ENCODE measurements at places on chromosomes 16 and 17.
A peak's percentile ranks its signal among the peaks of the same experiment; 100 is the strongest.

DNA sequence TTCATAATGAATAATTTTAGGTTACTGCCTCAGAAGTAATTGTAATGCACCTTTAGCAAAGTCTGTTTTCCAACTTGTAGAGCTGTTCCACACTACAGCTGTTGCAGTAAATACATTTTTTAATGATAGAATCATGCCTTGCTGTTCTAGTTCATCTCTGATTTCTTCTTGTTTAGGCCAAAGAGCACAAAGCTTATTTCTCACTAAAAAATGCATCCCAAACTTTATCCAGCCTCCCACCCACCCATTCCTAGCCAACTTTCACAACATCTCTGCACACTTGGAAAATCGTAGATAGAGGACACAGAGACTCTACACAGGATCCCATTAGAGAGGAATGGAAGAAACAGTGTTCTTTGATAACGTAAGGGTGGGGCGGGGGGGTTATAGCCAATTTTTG, 252.2 kb upstream of the DYNLRB2 start:
- DNase-seq, result no peak

DNA sequence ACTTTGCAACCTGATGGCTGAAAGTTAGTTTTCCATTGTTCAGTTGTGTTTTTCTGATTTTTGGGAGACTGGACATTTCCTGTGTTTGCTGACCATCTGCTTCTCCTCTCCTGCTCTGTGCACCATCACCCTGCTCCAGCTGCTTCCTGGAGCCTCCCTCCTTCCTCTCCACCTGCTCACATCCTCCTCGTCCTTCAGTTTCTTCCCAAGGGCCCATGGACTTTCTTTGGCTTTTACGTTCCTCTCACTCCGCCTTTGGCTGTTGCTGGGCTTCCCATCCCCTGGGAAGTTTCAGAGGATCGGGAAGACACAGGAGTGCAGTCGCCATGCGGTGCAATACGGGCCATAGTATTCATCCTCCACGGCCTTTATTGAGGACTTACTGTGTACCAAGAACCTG, 61.6 kb downstream of the TNFRSF13B start:
- DNase-seq, result no peak

- no peak for DNase-seq
Observed at GRCh38 chr16:30166202-30166902, 17.1 kb upstream of the CORO1A start.

- DNase-seq, result no peak
Observed at GRCh38 chr16:80114699-80115098, 426.1 kb upstream of the DYNLRB2 start.

- DNase-seq, result no peak
Observed at GRCh38 chr17:74429604-74430384, 2.1 kb upstream of the GPRC5C start.

DNA sequence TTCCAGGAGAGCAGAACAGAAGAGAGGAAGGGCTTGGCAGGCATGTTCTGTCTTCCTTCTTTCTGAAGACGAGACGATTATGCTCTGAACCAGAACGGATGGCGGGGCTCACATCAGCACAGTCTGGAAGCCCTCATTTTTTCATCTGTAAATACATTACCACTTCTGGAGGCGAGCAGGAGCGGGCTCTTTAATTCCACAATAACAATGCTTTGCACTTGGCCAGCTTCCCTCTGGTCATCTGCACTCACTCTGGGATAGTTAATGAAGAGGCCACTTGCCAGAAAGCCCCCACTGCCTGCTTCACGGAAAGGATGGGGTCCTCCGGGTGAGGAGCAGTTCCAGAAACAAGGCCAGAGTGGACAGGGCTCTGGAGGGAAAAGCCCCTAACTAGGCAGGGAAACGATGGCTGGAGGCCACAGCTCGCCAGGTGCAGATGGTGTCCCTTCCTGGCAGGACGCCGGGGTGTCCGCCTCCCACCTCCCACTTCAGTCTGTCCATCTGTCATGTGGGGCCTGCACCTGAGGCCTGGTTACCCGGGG, 13.1 kb upstream of the BCAR1 start:
- DNase-seq, result no peak

- DNase-seq, result no peak
Observed at GRCh38 chr17:50133769-50134099, 3.8 kb upstream of the SAMD14 start.

GRCh38 chr16:28217326-28217725, 5.6 kb upstream of the XPO6 start:
- DNase-seq, result no peak

DNA sequence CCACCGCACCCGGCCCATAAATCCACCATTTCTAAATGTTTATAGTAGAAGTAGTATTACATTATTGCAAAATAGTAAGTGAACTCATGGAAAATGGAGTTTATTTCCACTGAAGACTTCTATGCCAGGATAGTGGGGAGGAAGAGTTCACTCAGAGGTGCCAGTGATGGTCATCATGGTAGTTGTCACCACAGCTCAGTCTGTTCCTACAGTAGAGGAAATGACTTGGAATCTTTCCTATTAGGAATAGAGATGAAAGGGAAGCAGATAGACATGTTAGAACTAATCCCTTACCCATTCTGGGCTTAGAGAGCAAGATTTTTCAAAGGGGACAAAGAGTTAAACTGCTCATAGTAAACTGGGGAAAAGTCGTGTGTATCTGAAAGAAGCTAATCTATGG, 20.1 kb downstream of the MRPL45 start:
- no peak for DNase-seq

DNA sequence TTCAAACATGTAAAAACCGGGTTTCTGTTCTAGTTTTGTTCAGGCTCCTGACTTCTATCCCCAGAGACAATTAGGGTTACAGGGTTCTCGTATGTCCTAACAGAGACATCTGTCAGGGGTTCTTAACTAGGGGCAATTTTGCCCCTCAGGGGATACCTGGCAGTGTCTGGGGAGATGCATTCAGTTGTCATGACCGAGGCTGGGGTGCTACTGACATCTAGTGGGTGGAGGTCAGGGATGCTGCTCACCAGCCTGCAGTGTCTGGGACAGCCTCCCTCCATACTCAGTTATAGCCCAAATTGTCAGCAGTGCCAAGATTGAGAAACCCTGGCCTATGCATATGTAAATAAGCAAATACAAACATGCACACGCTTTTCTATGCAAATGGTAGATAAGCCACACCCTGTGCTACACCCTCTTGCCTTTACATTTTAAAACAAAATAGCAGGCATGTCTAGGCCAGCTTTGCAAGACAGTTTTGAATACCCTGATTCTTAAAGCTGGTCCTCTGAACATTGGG, 37.4 kb downstream of the CLEC16A start:
- DNase-seq, result no peak

DNA sequence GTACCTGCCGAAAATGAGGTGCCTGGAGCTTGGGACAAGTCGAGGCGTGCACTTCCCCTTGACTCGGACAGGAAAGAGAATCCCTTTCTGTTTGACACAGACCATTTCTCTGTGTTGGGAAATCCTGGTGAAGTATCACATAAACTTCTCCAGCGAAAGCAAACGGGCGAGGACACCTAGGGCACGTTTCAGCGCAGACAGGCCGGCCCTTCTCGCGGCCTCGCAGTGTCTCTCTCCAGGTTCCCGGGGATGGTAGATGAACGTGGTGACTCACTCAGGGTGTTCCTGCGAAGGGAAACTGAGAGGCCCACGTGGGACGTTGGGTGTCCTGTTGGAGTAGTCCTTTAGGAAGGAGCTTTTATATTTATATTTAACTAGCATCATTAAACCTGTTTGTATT, 36.3 kb upstream of the ZNF750 start:
- no peak for DNase-seq

DNA sequence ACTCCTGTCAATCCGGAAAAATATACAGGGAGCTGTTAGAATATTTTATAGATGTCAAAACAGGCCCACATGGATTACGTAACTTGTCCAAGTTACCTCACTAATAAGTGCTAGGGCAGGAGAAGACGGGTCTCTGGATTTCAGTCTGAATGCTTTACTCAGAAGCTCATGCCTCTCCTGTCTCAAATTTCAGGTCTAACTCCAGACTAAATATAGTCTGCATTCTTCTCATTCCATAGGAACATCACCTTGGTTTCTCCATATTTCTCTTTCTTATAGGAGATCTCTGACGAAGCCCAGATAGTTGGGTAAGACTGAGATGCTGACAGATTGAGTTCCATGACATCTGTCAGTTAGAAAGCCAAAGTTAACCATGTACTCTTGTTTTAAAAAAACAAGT, 174.2 kb downstream of the STX8 start:
- no peak for DNase-seq

DNA sequence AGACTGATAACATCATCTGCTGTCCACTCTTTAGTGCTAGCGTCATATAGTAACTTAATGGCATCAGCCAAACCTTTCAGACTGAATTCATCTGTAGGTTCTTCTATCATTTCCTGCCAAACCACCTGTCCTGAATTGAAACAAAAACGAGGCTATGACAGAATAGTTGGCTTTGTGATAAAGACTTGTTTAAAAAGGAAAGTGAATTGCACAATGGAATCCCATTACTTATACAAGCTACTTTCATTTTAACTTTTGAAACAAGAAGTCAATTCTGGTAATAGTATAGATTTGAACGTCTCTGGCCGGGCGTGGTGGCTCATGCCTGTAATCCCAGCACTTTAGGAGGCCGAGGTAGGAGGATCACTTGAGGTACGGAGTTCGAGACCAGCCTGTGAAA, 18.2 kb downstream of the LASP1NB start:
- no peak for DNase-seq

DNA sequence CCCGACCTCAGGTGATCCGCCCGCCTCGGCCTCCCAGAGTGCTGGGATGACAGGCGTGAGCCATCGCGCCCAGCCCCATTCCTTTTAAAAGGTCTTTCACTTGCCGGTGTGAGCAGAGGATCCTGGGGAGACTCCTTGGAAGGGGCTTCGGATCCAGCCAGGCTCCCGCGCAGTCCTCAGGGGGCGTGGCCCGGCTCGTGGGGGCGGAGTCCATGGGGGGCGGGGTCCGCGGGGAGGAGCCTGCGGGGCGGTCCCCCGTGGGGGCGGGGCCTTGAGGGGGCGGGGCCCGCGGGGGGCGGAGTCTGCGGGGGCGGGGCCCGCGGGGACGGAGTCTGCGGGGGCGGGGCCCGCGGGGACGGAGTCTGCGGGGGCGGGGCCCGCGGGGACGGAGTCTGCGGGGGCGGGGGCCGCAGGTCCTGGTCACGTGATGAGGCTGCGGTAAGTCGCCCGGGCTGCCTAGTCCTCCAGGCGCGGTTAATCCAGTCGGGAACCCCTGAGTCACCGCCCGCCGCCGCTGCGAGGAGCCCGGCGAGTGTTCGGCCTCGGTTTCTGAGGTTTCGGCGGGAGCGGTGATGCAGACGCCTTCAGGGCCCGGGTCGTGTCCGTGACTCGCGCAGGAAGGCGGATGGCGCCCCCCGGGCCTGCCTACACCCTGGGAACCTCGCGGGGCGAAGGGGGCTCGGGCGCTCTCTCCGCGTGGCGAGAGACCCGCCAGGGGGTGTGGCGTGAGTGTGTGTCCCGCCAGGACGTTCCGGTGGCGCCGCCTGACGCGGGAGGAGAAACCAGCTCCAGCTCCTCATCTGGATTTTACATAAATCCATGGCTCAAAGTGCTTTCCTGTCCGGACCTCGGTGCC, 23.6 kb upstream of the ABR start:
- DNase-seq, result peak; percentile 52

DNA sequence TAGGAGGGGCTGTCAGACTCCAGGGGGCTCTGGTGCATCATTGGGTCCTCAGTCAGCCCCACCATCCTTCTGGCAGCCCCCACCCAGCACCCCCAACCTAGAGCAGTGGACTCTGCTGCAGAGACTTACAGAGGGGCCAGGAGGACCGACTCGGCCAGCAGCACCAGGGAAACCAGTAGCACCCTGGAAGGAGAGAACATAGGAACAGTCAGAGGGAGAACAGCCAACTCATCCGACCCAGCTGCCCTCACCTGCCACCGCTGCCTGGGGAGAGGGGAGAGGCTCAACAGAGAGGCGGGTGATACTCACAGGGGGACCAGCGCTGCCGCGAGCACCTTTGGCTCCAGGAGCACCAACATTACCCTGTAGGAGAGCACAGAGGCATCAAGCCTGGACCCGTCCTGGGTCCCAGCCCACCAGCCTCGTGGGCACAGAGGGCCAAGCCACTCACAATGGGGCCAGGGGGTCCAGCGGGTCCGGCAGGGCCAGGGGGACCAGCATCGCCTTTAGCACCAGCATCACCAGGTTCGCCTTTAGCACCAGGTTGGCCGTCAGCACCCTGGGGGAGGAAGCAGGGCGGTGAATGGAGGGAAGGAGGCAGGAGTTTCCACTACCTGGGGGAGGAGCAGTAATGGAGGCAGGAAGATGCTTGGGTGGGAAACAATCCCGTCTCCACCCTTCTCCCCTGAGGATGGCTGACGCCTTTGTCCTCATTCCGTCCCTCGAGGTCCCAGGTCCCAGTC, 11.7 kb downstream of the COL1A1 start:
- no peak for DNase-seq

DNA sequence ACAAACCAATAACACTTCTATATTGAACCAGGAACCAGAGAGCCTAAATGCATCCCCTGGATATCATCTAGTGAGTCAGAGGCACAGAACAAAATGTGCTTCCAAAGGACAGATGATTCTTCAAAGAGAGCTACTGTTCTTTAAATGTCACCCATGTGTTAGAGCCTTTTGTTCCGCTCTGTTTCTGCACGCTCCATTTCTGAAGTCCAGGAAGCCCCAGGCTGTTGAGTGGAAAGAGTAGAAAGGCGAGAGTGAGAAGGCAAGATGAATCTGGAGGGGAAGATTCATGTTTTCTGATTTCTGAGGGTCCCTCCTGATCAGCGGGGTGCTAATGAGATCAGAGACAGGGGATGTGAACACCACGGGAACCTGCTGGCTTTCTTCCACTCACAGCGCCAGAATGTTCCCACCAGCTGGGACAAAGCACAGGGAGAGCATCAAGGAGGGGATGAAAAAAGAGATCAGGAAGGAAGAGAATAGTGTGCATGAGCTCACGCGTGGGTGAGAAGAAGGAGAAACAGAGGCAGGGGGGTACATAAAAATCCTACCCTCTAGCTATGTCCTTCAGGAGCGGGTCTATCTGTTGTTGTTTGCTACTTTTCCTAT, 559.9 kb upstream of the HSBP1 start:
- DNase-seq, result no peak

DNA sequence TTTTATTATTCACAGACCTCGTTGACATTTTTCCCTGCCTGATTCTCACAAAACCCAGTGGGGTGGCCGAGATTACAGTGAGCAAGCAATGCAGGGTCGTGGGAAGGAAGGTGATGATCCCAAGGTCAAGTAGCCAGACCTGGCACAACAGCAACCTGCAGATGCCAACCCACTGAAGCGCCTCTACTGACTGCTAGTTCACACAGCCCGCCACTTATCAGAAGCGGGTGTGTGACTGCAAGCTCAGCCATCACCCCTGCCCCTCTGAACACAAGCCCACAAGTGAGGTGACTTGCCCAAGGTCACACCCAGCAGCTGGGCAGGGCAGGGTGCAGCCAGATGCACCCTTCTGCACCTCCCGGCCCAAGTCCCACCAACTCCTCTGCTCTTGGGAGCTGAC, 7.1 kb downstream of the TFAP4 start:
- no peak for DNase-seq

GRCh38 chr16:84294117-84294516, 561 bp upstream of the WFDC1 start:
- DNase-seq, result no peak

Data from CD8-positive, alpha-beta T cell (primary cell).